ENCODE measurements at places on chromosomes 12 and 14.

DNA sequence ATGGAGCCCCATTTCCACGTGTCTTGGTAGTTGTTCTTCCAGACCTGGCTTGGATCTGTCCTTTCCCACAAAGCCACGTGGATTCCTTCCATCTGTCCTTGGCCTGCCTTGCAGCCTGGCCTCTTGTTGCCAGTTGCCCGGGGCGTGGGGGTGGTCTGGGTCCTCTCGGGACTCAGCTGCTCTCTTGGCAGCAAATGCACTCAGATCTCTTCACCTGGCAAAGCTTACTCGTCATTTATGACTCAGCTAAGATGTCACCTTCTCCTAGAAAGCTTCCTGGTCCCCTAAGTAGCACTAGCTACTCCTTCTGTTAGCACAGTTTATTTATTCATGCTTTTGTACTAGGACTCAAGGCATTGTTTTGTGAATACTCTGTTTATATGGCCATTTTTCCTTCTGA is 13.6 kb downstream of the PLEKHG3 start:
- no peak for DNase-seq

- DNase-seq: no peak
Observed at GRCh38 chr12:104469066-104469465, 12.3 kb downstream of the CHST11 start.

DNA sequence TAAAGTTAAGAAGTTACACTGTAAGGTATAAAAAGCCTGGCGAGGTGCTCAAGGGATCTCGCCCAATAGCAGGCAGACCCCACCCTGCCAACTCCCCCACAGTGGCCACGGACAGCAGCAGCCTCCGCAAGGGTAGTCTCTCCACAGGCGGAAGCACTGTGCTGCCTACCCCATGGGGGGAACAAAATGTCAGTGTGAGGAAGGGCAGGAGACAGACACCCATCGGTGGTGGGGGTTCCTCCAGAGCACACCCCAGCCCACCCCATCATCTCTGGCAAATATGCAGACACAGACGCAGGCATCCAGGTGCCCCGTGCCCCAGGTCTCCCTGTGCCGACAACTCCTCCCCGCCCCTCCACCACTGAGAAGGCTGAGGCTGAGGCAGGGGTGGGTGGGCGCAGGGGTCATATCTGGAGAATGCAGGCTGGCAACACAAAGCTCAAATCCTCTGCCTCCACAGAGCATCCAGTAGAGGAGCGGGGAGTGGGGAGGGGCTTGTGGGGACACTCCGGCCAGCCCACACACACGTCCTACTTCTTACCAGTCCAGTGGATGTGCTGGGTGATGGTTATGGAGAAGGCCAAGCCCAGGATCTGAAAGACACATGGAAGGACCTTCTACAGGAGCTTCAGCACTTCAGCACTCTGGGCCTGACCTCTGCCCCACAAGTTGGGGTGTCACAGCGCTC is 68.3 kb upstream of the DDX11 start:
- DNase-seq: no peak

GRCh38 chr14:68623826-68624225 is 169.0 kb downstream of the ZFP36L1 start:
- DNase-seq: no peak

- no peak for DNase-seq
Observed at GRCh38 chr12:128476266-128476665, 209.3 kb downstream of the TMEM132C start.

DNA sequence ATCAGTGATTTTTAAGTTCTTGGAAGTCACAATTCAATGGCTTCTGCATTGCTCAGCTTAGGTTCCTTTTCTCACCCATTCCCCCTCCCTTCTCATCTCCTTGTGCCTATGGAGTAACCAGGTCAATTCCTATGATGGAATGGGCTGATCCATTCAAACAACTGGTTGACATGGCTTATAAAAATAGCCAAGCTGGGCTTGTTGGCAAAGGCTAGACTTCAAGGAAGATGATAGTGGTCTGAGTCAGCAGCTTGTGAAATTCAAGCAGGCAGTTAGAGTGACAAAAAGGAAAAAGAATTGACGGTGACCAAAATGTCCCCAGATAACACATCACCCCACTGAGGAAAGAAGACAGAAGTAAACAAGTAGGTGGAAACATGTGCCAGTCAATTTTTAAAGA is 119.9 kb upstream of the PCED1B start:
- no peak for DNase-seq

DNA sequence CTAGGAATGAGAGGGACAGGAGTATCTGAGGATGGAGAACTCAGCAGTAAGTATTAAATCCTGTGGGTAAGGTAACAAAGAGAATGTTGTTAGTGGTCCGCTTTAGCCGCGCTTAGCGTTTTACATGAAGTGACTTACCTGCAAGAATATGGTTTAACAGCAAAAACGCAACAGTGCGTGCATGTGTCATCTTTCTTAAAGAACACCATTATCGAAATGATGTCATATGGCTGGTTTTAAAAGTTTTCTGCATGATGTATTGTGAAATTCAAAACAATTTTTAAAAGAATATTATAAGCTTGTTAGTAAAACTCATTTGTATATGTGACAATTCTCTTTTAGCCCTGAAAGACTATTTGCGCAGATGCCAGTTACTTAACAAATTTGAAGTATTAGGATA is 1.7 kb downstream of the LEMD3 start:
- no peak for DNase-seq

DNA sequence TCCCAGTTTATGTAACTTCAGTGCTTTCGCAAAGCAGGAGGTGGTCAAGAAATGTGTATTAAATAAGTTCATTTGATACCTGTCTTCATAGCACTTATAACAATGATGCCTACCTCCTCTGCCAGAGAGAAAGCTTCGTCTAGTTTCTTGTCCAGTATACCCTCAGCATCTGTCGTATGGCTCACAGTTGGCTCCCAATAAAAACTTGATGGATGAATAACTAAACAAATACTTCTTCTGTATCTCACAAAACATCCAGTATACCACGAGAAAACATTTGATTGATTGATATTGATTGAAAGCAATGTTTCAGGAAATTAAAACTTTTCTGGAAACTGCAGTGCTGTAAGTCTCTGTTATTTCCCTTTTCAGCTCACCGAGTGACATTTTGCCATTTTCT is 26.9 kb upstream of the PTGDR start:
- DNase-seq: no peak

- DNase-seq: no peak
Observed at GRCh38 chr14:54223831-54224402, 172.9 kb upstream of the CDKN3 start.

DNA sequence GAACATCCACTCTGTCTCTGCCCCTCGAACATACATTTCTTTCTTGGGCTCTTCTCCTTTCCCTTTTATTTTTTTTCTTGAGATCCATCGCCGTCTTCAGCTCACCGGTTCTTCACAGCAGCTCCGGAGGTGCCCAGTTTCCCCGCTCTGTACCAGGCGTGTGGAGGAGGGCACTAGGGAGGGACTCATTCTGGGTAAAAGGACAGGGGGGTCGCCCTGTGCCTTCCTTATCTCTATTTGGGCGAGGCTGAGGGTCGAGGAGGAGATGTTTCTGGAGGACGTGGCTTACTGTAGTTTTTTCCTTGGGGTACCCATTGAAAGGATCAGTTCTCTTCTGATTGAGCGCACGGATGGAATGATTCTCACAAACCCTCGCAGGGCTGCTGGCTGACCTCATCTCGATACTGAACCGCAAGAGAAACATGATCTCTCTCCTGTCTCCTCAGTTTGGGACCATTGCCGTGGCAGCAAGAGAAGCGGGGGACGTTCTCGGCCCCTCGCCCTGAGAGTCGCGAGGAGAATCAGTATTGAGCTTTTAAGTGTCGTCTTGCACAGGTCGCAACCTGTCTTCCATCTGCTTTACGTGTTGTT is 386 bp downstream of the LIN52 start:
- peak; percentile 13 for DNase-seq

GRCh38 chr14:53180272-53181221 is 27.4 kb upstream of the DDHD1 start:
- no peak for DNase-seq

DNA sequence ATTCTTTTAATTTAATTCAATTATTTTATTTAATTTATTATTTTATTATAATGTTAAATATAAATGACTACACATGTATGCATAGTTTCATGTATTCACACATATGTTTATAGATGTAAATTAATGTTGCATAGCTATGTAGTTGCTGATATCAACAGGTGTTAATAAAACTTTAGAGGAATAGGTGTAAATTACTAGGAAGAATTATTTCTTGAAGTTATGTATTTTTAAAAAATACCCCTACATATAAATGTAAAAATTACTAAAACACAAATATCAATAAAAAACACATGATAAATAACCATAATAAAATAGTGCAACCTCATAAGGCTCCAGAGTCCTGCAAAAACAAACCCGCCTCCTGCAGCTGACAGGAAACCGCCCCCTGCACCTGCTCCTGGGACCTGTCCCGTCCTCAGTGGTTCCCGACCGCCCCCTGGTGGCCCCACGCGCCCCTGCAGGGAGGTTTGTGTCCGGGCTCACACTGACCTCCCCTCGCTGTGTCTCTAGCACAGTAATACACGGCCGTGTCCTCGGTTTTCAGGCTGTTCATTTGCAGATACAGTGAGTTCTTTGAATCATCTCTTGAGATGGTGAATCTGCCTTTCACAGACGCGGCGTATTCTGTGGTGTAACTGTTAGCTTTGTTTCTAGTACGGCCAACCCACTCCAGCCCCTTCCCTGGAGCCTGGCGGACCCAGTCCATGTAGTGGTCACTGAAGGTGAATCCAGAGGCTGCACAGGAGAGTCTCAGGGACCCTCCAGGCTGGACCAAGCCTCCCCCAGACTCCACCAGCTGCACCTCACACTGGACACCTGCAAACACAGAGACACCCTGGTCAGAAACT is 1264.0 kb downstream of the TMEM121 start:
- peak; percentile 50 for DNase-seq

GRCh38 chr12:24027352-24027751 is 77.9 kb upstream of the SOX5 start:
- no peak for DNase-seq

DNA sequence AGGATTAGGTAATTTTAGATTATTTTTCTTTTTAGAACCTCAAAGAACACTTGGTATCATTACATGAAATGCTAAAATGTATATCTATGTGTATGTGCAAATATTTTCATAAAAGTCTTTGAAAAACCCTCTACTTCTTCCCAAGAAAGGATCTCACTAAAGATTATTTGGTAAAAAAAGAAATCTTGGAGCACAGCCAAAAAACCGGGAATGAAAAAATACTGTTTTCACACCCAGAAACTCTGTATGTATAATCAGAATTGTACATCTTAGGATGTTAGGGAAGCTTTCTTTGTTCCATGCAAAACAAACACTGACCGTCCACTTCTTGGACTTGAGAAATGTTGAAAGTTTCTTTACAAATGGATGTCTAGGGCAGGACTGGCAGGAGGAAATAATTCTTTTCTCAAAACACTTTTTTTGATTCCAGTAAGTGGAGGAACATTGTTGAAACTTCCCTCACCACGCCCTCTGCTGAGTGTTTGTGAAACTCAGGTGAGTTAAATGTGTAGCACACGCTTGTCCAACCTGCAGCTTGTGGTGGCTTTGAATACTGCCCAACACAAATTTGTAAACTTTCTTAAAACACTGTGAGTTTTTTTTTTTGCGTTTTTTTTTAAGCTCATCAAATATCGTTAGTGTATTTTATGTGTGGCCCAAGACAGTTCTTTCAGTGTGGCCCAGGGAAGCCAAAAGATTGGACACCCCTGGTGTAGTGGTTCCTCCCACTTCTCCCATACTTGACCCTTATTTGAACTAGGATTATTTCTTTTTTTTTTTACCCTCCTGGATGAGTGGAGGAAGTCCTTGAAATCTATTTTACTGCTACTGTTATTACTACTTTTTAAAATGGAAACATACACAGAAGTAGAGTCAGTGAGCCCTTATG is 26.6 kb downstream of the FBXO34 start:
- no peak for DNase-seq

DNA sequence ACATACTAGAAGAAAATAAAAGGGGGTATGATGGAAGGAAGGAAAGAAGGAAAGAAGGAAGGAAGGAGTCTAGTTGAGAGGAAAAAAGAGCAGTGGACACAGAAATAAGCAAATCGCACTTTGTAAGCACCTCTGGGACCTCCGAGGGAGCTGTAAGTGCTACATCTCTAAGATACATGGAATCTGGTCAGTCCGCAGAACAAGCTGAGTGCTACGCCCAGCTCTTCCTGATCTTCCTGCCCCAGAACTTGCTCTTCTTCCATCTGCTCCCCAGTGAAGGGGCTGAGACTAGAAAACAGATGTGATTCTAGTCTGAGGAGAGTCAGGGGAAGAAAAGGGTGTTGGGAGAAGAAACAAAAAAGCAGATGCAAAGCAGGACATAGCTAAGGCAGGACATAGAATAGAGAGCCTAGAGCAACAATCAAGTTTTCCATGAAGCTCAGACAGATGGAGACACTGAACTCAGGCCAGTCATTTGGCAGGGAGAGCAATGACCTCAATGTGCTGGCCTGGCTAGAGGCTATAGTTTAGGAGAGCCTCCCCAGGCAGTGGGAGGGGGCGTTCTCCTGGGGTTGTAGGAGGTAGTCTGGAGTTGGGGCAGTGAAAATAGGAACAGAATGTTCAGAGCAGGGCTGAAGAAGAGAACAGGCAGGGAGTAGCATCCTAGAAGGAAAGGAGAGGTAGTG is 1.7 kb upstream of the MFAP5 start:
- DNase-seq: no peak

GRCh38 chr14:105939810-105940508 is 413.6 kb downstream of the TMEM121 start:
- no peak for DNase-seq

- DNase-seq: no peak
Observed at GRCh38 chr12:2061402-2061801, 8.6 kb downstream of the CACNA1C start.

- DNase-seq: no peak
Observed at GRCh38 chr12:1318327-1319031, 275.9 kb downstream of the FBXL14 start.

- DNase-seq: no peak
Observed at GRCh38 chr12:50203691-50204090, 36.5 kb upstream of the CERS5 start.
